ENCODE measurements at places on chromosomes 3 and 15.

DNA sequence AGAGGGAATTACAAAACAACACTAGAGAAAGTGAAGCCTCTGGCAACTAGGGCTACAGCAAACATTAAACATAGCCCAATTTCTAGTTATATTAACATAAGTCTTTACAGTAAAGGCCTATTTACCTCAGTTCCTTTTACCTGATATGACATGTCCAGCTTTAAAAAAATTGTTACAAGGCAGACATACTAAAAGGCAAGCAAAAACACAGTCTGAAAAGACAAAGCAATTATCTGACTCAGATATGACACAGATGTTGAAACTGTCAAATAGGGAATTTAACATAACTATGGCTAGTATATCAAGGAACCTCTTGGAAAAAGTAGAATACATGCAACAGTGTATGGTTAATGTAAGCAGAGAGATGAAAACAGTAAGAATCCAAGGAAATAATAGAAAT lies 238.6 kb downstream of the RAP2B start:
- no peak for DNase-seq

- no peak for DNase-seq
These were observed 14.3 kb downstream of the RHOA start for GRCh38 chr3:49397470-49397869.

DNA sequence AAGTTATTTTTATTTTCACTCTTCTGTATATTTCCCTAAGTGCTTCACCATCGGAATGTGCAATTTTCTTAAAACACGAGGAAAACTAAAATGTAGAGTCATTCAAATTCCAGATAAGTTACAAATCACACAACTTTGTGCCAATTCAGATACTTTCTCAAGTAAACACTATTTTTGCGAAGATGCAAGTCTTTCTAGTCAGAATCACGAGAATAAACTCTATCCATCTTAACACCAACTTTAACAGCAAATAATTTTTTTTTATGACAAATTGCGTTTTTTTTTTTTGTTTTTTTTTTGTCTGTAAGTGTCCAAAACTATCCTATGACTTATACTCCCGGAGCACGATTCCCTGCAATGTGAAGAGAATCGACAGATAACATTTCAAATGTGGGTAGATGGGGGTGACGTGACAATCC lies 1.3 kb downstream of the STAG1 start:
- peak; percentile 79 for DNase-seq

GRCh38 chr3:101938262-101938847 lies 89.0 kb downstream of the NFKBIZ start:
- DNase-seq = no peak

DNA sequence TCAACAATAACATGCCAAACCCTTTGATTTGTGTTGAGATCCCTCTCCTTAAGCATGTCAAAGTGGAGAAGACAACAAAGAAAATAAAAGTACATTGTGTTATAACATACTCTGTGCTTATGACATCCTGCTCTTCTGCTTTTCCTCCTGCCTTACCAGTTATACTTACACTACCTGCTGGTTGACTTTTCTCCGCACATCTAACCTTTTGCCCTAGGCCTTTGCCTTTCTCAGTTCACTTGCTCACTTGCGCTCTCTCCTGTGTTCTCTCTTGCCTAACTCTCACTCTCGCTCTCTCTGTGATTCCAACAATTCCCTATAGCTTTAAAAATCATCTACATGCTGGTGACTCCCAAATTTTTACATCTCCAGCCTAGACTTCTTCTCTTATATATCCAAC lies 5.7 kb downstream of the DNAH12 start:
- DNase-seq = no peak

DNA sequence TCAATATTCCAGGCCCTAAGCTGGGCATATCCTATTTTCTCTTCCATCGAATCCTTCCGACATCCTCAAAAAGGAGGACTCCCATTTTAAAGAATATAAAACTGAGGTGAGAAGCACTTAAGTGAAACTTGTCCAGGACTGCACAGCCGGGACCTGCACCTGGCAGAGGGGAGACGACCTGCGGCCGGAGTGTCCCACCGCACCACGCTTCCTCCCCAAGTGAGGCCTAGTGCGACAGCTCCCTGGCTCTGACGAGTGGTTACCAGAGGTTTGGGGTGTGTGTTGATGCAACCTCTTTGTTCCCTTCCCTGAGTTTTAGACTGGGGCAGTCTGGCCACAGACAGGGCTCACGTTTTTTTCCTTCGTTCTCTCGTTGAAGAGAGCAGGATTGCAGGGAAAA lies 24.9 kb upstream of the ATP2B2 start:
- DNase-seq = no peak

GRCh38 chr3:114760679-114761078 lies 386.4 kb downstream of the ZBTB20 start:
- no peak for DNase-seq

DNA sequence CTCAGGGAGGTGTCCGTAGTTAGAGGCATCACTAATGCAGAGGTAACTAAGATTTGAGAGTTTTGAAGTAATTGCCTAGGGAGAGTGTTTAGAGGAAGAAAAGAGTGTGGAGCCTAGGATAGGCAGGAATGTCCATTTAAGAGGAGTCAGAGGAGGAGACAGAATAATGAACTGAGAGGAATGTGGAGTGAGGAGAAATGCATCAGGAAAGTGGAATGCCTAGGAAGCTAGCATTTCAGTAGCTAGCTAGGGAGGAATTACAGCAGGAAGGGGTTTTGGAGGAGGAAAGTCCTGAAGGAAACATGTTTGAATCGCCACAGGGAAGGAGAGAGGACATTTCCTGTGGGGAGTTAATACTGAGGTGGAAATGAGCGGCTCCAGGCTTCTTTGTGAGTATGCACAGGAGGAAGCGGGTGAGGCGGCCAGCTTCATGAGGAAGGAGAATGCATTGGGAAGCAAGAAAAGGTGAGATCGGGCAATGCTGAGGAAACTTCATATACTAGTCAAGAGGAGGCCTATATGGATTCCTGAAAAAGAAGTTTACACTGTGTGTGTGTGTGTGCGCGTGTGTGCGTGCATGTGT lies 154.3 kb downstream of the TMEM108 start:
- DNase-seq = no peak

GRCh38 chr3:39107388-39108199 lies at the start of the genes GORASP1 and TTC21A:
Gene GORASP1 (minus strand): TSS chr3:39107627. CDS start chr3:39107541, 86 bp downstream.
Gene TTC21A (plus strand): TSS chr3:39107680. CDS start chr3:39107838, 158 bp downstream.
- peak; percentile 90 for DNase-seq

GRCh38 chr3:4757575-4758248 lies 221.5 kb upstream of the BHLHE40 start:
- DNase-seq = no peak

DNA sequence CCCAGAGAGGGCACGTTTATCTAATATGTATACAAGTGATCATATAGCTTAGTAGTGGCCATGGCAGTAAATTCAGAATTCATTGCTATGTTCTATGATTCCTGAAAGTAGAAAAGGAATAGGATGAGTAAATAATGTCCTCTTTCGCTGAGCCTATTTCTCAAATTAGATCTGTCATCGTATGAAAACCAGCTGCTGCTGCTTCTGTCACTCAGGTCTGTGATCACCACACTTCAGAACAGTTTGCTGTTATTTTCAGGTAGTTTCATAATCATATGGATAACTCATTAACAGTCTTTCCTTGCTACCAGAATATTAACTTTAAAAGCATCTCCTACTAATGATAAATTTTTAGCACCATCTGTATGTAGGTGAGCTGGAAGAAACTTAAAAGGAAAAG lies 289.1 kb upstream of the AZI2 start:
- DNase-seq = no peak

- DNase-seq = peak; percentile 20
These were observed 178.8 kb downstream of the PLCL2 start for GRCh38 chr3:17063596-17063995.

- no peak for DNase-seq
These were observed at the start of gene FRMD4B for GRCh38 chr3:69385723-69386555. Gene FRMD4B (minus strand): TSS chr3:69386088. CDS start chr3:69385989, 99 bp downstream.

DNA sequence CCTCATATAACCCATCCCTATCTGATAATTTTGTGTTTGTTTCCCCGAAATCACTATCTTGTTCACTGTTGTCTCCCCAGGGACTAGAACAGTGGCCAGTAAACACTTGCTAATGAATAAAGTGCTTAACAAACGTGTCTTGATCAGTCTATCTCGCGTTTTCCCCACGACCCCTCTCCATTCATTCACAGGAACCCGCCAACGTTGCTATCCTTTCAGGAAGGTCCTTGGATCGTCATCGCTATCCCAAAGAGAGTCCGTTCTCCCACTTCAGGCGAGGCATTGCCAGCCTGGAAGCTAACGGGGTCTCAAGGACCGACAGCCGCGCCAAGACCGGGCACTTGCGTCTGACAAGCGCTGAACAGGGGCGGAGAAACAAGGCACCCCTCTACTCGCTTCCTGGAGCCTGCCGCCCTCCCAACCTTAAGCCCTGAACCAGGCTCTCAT lies 344 bp downstream of the LINS1 start:
- DNase-seq = no peak

- no peak for DNase-seq
These were observed 22.0 kb downstream of the NEO1 start for GRCh38 chr15:73074241-73074640.

DNA sequence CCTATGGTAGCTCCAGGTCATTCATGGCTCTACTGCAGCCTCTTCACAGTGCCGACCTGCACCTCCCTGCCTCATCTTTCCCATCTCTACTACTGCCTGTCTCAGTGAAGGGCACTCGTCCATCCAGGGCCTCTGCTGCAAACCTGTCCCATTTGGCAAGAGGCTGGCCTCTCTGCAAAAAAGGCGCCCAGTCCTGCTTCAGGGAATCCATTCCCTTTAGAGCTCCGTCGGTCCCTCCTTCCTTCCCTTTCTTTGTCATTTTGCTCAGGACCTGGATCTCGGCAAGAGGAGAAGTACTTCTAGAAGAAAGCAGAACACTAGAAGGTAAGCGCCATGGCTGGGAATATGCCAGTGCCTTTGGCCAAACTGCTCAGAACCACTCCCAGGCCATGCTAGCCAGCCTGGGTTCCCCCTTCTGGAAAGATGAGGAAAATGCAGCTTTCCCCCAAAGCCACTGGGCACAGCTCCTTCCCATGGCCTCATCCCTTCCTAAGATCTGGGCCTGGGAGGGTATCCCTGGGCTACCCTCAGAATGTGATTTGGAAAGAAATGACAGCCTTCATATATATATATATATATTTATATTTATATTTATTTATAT lies 6.4 kb upstream of the ISL2 start:
- no peak for DNase-seq

- no peak for DNase-seq
These were observed 54.3 kb downstream of the LMCD1 start for GRCh38 chr3:8555725-8556472.

- DNase-seq = no peak
These were observed 151.3 kb upstream of the LPP start for GRCh38 chr3:188002626-188003138.

- no peak for DNase-seq
These were observed 447.8 kb upstream of the PROK2 start for GRCh38 chr3:72232777-72233176.

DNA sequence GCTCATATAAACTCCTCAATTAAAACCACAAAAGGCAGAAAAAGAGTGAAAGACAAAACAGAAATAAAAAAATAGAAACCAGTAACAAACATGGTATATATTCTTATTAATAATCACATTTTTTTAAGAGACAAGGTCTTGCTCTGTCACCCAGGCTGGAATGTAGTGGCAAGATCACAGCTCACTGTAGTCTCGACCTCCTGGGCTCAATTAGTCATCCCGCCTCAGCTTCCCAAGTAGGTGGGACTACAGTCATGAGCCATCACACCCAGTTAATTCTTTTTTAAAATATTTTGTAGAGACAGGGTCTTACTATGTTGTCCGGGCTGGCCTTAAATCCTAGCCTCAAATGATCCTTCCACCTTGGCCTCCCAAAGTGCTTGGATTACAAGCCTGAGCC lies 37.1 kb downstream of the FAM240A start:
- no peak for DNase-seq

DNA sequence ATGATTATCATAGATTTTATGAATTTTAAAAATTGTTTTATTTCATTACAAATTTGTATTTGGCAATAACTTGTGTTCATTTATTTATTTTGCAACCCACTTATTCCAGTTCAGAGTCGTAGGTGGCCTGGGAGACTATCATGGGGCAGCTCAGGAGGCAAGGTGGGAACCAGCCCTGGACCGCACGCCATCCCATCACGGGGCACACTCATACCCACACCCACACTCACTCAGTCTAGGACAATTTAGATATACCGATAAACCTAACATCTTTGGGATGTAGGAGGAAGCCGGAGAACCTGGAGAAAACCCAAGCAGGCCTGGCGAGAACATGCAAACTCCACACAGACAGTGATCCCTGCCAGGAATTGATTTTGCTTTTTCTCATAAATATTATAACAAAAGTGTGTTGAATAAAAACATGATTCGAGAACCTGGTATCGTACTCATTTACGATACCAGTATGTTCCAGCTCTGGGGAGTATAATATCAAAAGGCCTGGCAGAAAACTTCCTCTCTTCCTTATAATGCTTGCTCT lies 205.3 kb downstream of the NFKBIZ start:
- no peak for DNase-seq

GRCh38 chr15:71592203-71592602 lies 218.2 kb upstream of the NR2E3 start:
- DNase-seq = no peak

- no peak for DNase-seq
These were observed at the start of gene PPM1M for GRCh38 chr3:52245322-52246263. Gene PPM1M (plus strand): TSS chr3:52245759. CDS start chr3:52245825, 66 bp downstream.

Data from left renal cortex interstitium (tissue), 4 donors.